Heart left ventricle (tissue), 16 donors: ENCODE measurements at places on chromosomes 7 and 10.

DNA sequence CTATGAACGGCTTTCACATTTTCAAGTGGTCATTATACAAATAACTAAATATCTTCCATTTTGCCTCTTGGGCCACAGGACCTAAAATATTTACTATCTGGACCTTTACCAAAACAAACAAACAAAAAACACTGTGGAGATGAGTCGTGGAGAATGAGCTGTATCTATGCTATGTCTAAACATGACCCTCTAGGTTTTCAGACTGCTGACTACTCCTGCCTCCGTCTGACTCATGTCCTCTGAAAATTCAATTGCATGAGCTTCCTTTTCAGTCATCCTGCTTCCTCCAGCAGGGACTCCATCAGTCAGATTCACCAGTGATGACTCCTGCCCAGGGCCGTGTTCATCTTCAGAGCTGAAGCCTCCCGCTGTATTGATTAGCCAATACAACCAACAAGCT is 96.8 kb downstream of the COL28A1 start:
- DNase-seq = no peak

DNA sequence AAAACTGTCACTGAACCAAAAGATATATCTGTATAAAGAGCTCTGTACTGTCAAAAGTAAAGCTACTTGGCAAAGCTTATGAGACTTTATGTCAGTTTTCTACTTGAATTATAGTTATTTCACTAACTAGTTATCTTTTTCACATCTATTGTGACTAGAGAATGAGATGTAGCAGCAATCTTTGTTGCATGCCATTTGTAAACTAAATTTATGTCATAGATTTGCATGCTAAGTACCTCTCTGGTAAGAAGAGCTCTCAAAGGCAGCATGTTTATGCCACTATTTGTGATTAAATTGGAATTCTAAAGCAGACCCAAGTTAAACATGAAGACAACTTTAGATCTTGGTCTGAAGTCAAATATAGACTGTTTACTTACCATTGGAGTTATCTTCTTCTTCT is 300.6 kb downstream of the CNTNAP2 start:
- no peak for DNase-seq

DNA sequence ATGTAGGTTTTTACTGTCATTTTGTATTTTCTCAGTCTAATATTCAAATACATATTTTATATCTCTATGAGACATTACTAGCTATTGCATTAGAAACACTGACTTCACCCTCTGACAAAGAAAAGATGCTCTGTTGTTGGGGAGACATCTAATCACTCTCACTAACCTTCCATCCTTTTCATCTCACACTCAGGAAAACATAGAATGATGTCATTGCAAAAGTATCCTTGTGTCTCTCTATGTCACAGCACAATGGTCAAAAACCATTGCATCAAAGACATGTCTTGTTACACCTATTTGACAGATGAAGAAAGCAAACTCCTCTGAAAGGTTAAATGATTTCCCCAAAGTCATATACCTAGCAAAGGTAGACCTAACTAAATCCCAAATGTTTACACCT is 231.3 kb upstream of the PTN start:
- DNase-seq = no peak

DNA sequence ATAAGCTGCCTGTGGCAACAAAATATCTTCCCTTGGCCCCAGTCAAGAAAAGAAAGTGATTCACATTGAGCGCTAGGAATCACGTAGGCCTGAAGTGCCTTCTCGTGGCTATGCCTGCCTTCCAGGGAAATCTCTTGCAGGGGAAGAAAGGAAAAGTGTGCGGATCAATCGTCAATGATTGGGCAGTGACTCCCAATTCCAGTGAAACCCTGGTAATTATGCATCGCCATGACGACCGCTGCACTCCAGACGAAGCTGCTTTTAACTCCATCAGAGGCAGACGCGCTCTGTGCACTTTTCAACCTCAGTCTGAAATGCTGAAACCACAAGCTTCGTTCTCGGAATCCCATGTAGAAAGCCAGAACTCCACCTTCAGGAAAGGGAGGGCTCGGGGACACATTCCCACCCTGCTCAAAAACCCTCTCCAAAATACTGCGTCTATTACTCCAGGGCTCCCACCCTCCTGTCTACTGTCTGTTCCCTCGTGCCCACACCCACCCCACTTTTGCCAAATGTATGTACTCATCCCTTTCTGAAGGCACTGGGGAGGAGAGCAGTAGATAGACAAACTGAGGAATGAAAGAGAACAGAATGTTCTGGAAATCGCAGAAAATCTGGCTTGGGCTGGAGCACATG is 24.2 kb upstream of the PRKAG2 start:
- no peak for DNase-seq

DNA sequence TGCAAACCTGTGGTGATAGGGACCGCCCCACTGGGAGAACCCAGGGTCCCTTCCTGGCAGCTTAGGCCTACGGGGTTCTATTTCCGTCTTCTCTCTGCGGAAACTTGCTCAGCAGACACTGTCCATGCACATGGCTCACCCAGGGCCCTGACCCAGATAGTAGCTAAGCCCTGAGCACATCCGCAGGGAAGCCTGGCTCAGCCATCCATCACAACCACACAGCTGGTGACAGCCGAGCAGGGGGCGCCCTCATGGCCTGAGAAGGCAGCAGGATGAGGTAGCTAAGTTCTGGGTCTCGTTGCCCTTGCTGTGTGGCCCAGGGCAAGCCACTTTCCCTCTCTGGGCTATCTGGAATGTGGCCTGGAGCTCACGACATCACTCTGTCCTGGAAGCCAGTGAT is 23.3 kb downstream of the NPTX2 start:
- no peak for DNase-seq

DNA sequence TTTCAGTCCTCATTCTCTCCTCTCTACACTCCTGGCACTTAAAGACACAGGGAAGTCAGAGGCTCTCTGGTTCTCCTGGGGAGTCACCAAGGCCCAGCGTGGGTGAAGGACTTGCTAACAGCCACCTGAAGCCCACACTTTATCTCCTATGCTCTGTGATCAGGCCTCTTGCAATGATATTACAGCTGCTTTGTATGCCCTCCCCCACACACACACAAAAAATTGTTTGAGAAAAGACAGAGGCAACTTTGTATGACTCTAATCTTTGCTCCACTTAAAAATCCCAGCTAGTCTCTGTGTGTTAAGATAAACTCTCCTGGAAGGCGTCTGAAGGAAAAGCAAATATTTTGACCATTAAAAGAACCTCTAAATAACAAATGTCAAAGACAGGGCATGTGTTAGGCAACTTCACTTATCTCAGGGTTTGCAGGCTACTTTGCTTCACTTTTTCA is 507.2 kb downstream of the TNS3 start:
- no peak for DNase-seq

GRCh38 chr7:135853499-135853898 is 104.9 kb upstream of the FAM180A start:
- DNase-seq = no peak

DNA sequence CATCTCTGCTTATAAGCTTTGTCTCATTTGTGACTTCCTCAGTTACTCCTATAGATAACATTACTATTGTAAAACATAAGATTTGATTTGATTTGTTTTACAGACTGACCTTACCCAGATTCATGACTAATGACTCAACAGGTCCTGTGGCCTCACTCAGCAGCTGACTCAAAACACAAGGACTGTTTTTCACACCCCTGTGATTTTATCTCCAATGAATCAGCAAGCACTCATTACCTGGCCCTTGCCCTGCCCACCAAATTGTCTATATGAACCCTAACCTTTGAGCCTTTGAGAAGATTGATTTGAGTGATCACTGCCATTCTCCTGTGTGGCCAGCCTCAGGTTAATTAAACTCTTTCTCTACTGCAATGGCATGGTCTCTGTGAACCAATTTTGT is 1064.6 kb upstream of the LRRTM3 start:
- DNase-seq = no peak

DNA sequence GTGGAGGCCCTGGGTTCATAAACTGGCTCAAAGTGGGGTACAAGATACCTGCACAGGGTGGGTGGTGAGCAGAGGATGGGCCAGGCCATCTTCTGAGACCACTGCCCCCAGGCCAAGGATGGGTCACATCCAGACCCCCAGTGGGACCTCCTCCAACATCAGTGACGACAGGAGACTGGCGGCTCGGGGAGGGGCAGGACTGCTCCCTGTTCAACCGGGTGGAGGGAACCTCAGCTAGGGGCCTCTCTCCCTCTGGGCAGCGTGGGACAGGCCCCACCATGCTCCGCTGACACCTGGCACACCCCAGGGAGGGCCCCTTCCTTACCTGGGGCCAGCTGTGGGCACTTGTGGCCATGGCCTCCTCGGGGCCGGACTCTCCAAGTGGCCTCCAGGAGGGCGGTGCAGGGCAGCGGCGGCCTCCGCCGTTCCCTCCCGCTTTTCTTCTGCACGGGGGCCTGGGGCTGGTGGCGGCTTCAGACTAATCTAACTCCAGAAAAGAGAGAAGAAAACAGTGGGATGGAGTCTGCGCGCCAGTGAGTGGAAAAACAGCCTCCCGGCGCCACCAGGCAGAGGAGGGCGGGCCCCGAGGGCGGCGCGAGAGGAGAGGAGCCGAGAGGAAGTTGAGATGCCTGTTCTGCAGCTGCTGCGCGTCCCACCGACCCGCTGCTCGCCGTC is at the start of gene CALHM2:
Gene CALHM2 (minus strand): TSS at position 540 of the 675 bp plus-strand sequence. CDS start 2,429 bp downstream, outside the sequence.
- peak; percentile 78 for DNase-seq

- DNase-seq = no peak
Measured at GRCh38 chr7:99465421-99465768, 572 bp downstream of the ATP5MF start.

GRCh38 chr7:134480202-134480601 is 21.3 kb upstream of the AKR1B1 start:
- no peak for DNase-seq

DNA sequence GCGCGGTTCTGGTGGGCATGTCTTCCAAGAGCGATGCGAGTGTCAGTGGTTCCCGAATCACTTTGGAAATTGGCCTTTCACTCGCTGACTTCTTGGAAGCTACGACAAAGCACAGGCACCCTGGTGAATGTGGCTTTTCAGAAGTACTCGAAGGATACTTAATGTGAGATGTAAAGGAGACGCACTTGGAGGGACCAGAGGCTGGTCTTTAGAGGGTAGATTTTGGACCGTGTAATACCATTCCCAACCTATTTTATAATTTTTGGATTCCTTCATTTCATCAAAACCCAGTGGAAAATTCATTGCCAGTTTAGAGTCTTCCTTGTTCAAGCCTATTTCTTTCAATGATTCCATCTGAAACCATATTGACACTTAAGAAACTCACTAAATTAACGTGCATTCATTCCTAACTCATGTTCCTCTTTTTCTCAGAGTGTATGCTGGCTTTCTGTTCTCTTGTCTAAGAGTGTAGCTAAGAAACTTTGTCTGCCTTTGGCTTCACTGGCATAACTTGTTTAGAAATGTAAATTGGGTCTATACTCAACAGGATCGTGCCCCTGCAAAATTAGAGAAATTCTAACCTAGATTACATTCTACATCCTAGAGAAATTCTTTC is 645 bp upstream of the COPG2 start:
- DNase-seq = no peak

DNA sequence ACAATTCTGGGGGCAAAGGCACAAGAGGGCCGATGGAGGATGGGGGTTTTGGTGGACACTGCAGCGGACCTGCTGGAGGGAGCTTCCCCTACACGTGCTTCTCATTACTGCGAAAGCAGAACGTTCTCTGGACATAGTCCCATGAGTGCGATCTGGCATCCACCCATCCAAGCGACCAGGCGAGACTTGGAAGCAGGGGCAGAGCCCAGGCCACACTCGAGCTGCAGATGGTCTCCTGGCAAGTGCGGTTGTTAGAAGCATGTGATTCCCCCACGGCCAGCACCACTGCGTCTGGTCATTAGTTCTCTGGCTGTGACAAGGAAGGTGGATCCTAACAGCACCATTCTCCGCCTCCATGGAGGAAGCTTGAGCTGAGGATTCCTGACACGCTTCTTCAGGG is 118.4 kb upstream of the TCERG1L start:
- no peak for DNase-seq

GRCh38 chr7:146503844-146504243 is 387.2 kb downstream of the CNTNAP2 start:
- no peak for DNase-seq

DNA sequence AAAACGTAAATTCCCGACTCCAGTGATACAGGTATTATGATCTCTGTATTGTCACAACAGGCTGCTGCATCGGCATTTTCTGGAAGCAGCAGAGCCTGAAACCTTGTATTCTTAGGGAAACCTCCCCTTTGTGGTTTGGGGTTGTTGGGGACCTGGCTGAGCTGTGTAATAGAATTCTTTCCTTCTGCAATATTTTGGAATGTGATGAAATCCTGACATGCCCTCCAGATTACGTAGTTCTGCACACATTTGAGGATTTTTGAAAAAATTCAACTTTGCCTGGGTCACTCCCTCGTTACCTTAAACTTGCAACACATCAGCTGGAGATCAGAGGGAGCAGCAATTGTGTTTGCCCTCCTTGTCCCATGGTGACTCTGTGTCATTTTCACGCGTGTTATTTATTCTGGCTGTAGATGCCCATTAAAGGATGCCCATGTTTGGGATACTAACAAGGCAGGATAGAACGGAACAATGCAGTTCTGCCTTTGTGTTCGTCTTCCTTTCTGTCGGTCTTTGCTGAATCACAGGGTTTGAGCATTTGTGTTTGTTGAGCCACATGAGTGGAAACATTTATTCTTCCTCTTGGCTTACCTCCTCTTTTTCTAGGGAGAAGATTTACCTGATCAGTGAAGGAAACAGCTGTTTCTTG is 181.7 kb downstream of the TCF7L2 start:
- no peak for DNase-seq

GRCh38 chr10:117096599-117097201 is 41.4 kb downstream of the VAX1 start:
- DNase-seq = no peak

DNA sequence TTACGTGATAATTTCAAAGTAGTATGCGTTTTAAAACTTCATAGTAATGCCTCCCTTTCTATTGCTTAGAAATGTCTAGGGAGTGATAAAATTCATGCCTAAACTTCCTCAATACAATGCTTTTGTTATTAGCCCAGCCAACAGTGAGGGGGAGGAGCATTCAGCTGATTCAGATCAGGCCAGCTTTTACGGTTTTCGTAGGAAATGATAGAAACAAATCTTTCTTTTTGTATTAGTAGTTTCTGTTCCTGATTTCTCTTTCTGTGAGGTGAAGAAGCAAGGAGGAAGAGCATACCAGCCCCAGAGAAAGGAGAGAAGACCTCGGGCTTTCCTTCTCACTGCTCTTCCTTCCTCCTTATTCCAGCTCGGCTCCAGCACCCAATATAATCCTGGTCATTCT is 35.2 kb upstream of the ITPRID1 start:
- no peak for DNase-seq
